ENCODE measurements at places on chromosomes 1 and 21. TPM values are rescaled to one million over a fixed set of nuclear protein-coding genes. Genes with fewer than 3 reads are reported as not detected.

DNA sequence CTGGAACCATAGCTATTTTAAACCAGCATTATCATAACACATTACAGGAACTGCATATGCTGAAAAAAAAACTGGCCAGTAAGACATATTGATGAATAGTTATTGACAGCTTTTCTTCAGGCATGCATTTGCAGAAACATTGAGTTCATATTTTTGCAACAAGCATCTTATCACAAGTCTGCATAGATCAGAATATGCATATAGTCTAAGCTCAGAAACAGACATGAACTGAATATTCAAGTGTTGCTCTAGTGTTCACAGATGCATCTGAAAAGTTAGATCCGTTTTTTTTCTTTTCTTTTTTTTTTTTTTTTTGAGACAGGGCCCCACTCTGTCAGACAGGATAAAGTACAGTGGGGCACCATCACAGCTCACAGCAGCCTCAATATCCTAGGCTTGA, 22.8 kb downstream of the PRMT6 start:
- no peaks in the 10 kb centered on the region for H3K36me3 ChIP-seq
- H3K4me1 ChIP-seq: no peaks in the 10 kb centered on the region
- DNase-seq: no peak
- no peaks in the 10 kb centered on the region for H3K27me3 ChIP-seq
- H3K4me3 ChIP-seq: no peak overlapping the region

DNA sequence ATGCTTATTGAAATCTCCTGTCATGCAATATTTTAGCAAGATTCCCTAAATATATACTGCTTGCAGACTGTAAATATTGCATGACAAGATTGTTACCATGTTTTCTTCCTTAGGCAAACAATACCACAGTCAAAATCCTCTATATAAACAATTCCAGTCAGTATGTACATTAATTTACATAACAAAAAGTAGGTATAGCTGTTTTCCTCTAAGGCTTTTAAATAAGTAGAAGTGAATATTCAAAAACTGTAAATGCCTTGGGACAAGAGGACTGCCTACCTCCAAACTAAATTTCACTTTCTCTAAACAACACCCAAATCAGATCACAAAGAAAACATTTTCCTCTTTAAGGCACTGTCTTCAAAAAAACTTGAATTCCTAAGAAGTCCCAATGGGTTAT, 17.3 kb upstream of the FOXD3 start:
- no peak overlapping the region for H3K27ac ChIP-seq
- H3K27me3 ChIP-seq: no peaks in the 10 kb centered on the region
- no peaks in the 10 kb centered on the region for H3K36me3 ChIP-seq
- no peak overlapping the region for H3K4me3 ChIP-seq

- H3K4me3 ChIP-seq: no peak overlapping the region
- H3K36me3 ChIP-seq: no peaks in the 10 kb centered on the region
- no peak for DNase-seq
- H3K4me1 ChIP-seq: no peaks in the 10 kb centered on the region
- no peaks in the 10 kb centered on the region for H3K27me3 ChIP-seq
These were observed 65.5 kb downstream of the EPHB2 start for GRCh38 chr1:22776035-22776613.

- H3K4me3 ChIP-seq: no peak overlapping the region
- H3K27me3 ChIP-seq: no peaks in the 10 kb centered on the region
- no peak overlapping the region for H3K27ac ChIP-seq
- H3K4me1 ChIP-seq: no peaks in the 10 kb centered on the region
- DNase-seq: no peak
These were observed 320.9 kb upstream of the C1orf87 start for GRCh38 chr1:60394436-60394835.

SMPDL3B gene
- total RNA-seq: 0.27 TPM

GRCh38 chr1:247402120-247402675, 13.8 kb upstream of the NLRP3 start:
- no peaks in the 10 kb centered on the region for H3K27me3 ChIP-seq
- H3K27ac ChIP-seq: no peak overlapping the region
- no peak overlapping the region for H3K4me3 ChIP-seq
- no peak for DNase-seq
- H3K4me1 ChIP-seq: peaks cover 9% of the 10 kb centered on the region

DNA sequence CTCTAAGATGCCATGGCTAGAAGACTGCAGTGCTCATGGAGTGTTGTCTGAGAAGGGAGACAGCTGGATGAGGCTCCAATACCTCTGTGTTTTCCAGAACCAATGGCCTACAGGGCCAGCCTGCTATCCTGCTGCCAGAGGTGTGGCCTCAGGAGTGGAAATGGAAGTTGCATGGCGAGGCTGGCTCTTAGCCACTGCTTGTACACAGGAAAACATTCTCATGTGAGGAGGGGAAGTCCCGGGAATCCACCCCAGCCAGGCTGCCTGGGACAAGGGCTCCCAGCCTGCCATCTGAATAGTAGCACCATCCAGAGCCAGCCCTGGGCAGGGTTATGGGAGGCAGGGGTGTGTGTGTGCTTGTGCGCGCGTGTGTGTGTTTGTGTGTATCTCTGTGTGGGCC, 56.5 kb downstream of the SDC3 start:
- H3K4me3 ChIP-seq: no peak overlapping the region
- H3K4me1 ChIP-seq: no peaks in the 10 kb centered on the region
- no peaks in the 10 kb centered on the region for H3K27me3 ChIP-seq
- no peak for DNase-seq

THEM5 gene
- total RNA-seq: not detected

LCE1E gene
- total RNA-seq: not detected
